Epithelial cell of prostate (primary cell): ENCODE measurements at places on chromosomes 1 and 21.

GRCh38 chr21:45282283-45283034 lies 5.2 kb downstream of the POFUT2 start:
- DNase-seq = no peak

DNA sequence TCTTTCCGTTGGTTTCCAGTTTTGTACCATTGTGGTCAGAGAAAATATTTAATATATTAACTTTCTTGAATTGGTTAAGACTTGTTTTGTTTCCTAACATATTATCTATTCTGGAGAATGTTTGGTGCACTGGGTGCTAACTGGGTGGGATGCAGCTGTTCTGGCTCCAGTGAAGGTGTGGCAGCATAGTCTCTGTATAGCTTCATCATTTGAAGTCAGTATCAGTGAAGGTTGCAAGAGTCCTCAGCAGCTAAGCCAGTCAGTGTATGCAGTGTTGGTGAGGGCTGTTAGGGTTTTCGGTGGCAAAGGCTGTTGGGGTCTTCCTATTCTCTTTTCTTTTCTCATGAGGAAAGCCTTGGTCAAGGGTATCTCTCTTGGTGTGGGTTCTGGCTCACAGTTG lies 698.7 kb upstream of the ADGRL4 start:
- no peak for DNase-seq

DNA sequence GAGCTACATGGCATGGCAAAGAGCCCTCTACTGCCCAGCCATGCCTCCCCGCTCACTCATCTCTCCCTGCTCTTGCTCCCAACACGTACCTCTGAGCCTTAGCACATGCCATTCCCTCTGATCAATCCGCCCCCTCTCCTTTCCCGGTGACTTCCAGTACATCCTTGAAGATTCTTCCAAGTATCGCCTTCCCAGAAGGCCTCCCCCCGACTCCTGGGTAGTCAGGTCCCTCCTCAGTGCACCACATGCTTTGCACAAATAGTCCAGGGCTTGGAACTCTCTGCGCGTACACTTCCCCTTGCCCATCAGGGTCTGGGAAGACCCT lies 77.0 kb upstream of the IFFO2 start:
- no peak for DNase-seq

GRCh38 chr1:215776336-215776735 lies 209.2 kb downstream of the KCTD3 start:
- no peak for DNase-seq

DNA sequence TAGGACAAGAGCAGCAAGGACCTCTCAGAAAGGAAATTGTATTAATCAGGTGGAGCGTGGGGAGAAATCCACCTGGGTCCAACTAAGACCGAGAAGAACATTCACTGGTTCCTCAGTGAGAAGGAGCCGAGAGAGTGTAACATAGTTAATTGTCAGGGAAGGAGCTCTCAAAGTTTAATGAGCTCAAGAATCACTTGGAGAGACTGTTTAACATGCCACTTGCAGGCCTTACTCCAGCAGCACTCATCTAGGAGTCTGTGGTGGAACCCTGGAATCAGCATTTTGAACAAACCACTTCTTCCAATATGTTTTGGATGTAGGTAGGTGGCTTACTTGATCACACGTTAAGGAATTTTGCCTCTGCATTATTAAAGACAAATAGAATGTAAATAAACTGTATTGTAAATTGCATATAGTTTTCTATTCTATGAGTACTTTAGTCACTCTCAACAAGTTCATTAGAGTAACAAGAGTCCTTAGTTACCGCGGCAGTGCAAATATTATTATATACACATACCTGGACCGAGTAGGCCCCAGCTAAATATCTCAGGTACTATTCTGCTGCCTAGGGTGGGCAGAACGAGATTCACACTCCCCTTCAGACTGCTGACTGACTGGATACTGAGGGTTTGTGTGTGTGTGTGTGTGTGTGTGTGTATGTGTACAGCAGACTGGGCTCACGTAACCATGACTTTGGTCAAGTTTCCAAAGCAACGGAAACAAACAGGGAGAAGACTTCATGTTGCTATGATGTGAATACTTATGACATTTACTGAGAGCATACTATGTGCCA lies 203.2 kb upstream of the USP24 start:
- no peak for DNase-seq

- DNase-seq = peak; percentile 73
Observed at GRCh38 chr1:209383422-209383821, 200.1 kb upstream of the CAMK1G start.

DNA sequence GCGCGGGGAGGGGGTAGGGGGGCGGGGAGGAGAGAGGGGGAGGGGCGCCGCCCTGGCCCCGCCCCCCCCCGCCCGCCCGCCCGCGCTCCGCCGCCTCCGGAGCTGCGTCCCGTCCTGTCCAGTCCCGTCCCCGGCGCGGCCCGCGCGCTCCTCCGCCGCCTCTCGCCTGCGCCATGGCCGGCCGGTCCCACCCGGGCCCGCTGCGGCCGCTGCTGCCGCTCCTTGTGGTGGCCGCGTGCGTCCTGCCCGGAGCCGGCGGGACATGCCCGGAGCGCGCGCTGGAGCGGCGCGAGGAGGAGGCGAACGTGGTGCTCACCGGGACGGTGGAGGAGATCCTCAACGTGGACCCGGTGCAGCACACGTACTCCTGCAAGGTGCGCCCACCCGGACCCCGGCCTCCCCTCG lies at the start of gene AGRN:
TSS of gene AGRN (plus strand) at position 121 of the 405 bp plus-strand sequence. CDS start at position 174, 53 bp downstream.
- no peak for DNase-seq

DNA sequence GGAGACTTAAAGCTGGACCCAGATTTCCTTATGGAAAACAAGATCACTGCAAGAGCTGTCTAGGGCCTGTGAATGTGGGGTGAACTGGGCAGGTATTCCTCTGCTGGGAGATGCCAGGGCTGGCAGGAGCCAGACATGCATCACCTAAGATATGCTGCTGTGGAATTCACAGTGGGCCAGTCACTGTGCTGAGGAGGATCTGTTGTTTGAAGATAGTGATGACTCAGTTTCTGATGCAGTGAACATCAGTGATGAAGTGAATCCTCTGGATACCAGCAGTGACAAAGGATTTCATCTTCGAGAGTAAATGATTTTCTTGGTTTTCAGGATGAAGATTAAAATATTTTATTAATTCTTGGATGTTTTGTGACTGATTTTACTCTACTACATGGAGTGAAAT lies 29.9 kb upstream of the CAMSAP2 start:
- no peak for DNase-seq

DNA sequence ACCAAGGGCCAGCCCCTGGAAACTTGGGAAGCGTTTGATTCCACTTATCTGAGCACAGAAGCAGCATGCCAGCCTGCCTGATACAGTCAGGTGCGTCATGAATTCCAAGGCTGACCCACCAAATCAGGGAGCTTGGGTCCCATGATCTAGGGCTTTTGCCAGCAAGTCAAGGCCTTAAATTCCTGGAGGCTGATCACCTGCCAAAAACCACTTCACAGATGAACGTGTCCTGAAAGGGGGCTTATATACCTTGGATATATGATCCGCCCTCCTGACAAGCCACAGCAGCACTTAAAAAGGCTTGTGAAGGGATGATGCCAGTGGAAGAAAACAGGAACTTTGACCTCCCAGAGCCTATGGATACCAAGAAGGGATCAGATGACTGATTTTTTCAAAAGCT lies 24.0 kb upstream of the CLIC6 start:
- DNase-seq = no peak

DNA sequence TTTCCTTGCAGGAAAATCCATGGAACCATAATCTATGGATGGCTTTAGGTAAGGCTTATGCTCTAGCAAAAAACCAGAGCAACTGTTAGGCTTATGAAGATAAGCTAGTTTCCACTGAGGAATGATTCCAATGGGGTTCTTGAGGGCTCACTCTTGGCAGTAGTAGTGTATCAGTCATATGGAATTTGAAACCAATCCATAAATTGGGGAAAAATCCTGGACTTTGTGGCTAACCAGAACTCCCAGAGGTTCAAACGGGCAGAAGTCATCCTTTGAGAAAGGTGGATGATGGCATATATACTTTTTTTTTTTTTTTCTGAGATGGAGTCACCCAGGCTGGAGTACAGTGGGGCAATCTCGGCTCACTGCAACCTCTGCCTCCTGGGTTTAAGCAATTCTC lies 54.2 kb upstream of the ATF3 start:
- DNase-seq = no peak

DNA sequence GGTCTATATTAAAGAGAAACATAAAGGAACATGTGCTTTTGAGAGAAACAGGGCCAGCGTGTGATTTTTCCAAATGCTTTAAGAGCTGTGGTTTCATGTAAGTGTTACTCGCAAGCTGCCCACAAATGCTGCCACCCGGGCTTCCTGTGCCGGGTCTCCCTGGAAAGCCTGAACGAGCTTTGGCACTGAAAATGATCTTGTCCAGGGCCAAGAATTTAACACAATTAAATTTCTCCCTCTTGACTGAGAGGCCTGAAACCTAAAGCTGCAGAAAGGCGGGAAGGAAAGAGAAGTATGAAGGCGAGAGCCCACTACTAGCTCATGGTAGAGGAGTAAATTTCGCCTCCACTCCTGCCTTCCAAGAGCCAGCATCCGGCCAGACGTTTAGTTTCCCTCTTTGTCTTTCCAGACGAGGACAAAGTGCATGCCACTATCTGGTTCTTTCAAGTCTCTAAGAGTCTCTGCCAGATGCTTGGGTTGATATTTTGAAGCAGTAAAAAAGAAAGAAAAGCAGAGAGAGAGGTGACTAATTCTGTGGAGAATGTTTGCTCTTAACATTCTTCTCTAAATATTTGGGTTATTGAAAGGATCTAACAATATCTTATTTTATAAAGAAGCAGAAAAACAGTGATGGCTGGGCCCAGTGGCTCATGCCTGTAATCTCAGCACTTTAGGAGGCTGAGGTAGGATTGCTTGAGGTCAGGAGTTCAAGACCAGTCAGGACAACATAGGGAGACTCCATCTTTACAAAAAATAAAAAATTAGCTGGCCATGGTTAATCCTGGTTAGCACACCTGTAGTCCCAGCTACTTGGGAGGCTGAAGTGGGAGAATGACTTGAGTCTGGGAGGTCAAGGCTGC lies 100.0 kb upstream of the HNRNPU start:
- DNase-seq = no peak
